ENCODE measurements at places on chromosomes 16 and 17.
A peak's percentile ranks its signal among the peaks of the same experiment; 100 is the strongest.

DNA sequence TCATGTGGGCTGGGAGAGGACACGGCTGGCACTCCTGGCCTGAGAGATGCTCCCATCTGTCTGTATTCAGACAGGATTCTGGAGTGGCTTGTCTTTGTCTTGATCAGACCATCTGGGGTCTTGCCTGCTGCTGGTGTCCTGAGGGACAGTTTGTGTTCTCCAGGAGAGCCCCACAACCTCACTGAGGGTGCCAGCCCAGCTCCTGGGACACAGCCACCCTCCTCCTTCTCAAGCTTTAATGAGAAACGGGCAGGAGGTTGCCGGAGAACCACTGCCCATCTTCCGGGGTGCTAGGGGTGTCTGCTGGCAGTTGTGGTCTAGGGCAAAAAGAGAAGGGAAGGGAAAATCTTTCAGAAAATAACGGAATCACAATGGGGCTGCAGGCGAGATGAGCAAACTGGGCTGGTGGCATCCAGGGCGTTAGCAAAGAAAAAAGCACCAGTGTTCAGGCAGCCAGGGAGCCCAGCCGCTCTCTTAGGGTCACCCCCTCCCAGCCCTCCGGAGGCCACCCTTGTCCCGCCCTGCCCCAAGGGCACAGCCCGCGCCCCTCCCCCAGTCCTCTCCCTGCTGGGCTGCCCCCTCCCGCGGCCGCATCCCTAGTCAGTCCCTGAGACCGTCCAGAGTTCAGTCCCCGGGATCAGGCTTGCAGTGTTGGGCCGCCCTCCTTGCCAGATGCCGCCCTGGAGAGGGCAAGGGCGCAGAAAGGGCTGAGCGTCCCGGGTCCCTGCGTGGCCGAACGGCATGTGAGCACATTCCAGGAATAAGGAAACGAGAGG is 824.7 kb downstream of the KCNJ18 start:
- no peak for DNase-seq

GRCh38 chr16:24921229-24921628 is 75.5 kb downstream of the SLC5A11 start:
- DNase-seq, result no peak

GRCh38 chr17:17714879-17715278 is 33.6 kb downstream of the RAI1 start:
- DNase-seq, result no peak

GRCh38 chr16:4404247-4404966 is 12.0 kb downstream of the CORO7 start:
- DNase-seq, result no peak

- peak; percentile 55 for DNase-seq
Observed at GRCh38 chr17:44350733-44351226, 5.7 kb downstream of the GRN start.

DNA sequence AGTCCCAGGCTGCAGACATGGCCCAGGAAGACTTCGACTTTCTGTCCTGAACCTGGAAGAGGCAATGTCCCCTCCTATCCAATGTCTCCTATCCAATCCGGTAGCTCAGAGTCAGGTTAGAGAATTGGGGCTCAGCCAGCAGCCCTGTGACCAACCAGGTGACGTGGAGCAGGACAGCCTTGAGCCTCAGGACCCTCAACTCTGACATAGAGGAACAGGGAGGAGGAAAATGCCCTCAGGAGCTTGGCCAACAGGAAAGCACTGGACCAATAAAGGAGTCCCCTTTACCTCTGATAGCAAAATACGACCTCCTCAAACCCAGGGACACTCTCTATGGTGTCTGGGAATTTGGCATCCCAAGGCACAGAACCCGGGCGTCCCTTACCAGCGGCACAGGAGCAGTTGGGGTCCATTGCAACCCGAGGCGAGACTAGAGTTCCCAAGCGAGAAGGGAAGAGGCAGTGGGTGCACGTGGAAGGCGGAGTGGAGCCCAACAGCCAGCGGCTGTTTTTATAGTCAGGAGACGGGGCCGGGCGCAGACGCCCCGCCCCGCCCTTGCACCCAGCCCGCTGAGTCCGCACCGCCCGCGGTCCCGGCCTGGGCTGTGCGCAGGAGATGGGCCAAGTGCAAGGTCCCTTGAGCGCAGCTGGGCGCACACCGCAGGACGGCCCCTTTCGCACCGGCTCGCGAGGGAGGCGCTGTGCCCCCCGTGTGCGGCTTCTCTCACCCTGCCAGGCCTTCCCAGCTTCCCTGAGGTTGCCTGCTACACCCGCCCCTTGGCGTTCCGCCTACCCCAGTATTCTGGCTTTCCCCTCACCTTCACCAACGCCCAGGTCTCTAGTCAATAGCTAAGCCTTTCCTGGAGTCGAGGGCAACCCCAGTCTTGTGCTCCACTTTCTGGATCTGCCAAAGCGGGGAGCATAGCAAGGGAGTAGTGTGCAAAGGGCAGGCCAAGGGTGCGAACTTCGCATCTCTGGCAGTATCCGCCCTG is at the start of gene MT1G:
MT1G (minus strand) TSS at position 485 of the 991 bp plus-strand sequence; CDS start at position 413, 72 bp downstream.
- no peak for DNase-seq

GRCh38 chr16:66596986-66597848 is 7.3 kb upstream of the CMTM3 start:
- no peak for DNase-seq

DNA sequence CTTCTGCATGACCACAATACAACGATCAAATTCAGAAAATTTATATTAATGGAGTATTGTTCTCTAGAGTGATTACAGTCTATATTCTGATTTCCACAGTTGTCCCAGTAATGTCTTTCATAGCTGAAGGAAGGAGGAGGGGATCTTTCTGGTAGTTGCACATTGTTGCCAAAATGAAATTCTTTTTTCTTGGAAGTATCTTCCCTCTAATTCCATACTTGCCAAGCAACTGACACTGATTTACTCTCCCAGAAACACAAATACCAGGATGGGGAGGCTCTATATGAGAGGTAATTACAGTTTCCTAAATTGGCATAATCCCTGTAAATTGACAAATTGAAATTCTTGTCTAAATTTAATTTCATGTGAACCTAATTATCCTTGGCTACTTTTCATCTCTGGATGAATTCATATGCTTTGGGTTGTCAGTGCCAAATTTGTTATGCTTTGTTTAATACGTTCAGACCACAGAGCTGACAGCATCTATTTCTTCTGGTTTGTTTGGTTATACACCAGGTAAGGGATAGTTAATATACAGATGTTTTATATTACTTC is 30.0 kb downstream of the NOL11 start:
- DNase-seq, result no peak

DNA sequence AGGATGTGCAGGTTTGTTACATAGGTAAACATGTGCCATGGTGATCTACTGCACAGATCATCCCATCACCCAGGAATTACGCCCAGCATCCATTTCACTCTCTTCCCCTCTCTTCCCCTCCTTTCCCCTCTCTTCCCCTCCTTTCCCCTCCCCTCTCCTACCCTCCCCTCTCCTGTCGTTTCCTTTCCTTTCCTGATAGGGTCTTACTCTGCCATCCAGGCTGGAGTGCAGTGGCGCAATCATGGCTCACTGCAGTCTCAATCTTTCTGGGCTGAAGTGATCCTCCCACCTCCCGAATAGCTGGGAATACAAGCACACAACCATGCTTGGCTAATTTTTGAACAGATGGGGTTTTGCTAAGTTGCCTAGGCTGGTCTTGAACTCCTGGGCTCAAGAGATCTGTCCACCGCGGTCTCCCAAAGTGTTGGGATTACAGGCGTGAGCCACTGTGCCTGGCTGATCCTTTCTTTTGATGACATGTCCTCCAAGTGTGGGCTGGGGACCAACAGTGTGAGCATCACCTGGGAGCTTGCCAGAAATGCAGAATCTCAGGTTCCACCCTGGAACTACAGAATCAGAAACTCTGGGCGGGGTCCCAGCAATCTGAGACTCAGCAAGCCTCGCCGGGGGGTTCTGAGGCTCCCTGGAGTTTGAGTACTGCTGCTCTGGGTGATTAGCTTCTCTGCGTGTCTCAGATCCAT is 10.8 kb downstream of the ATP2C2 start:
- no peak for DNase-seq

DNA sequence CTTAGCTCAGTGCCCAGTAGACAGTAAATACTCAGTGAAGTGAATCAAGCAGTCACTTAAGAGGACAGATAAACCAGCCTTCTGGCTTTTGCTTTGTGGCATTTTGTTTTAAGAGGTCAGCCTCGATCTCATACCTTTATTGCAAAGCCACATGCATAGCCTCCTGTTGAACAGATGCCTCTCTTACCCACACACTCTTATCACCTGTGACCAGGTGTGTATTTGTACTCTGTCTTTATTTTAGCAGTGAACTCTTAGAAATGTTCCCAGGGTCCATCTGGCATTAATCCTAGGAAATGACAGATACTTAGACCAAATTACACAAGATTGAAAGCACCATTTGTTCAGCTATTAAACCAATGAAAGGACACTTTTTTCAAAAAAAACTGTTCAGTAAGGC is 1426.5 kb downstream of the CDH11 start:
- no peak for DNase-seq

GRCh38 chr16:72609933-72610332 is 438.0 kb upstream of the PMFBP1 start:
- no peak for DNase-seq

- no peak for DNase-seq
Observed at GRCh38 chr17:52986056-52986662, 827.6 kb upstream of the CA10 start.

DNA sequence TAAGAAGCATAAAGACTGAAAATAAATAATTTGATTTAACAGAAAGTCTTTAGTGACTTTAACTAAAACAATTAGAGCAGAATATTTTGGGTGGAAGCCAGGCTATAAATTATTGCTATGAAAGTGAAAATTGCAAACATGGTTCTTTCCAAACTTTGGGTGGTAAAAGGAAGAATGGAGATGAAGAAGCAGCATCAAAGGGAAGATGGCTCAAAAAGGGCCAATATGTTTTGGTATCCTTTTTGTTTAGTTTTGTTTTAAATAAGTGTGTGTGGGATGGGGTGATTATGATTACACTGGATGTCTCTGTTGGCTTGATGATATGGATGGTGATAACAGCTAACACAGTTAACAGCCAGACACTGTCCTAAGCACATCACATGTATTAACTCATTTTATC is 153.7 kb downstream of the CYB561 start:
- no peak for DNase-seq

DNA sequence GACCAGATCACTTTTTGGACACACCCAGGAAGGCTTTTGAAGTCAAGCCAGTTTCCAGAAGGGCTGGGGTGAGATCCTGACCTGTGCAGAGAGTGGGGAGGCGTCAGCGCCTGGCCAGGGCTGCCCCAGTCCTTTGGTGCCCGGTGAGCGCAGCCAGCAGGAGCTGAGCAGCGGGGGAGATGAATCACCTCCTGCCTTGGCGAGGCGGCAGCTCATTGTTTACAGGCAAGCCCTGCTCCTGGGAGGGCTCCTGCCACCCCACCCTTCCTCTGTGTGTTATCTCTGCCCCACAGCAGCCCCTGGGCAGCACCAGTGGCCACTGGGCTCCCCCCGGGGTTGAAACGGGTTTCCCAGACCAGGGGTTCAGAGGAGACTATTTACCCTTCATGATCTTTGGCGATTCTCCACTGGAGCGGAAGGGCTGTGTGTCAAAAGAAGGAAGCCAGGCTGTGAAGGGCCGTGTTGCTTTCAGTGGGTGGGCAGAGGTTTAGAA is 14.1 kb upstream of the ITGB4 start:
- DNase-seq, result peak; percentile 78

GRCh38 chr17:78020717-78021108 is 62.2 kb downstream of the TNRC6C start:
- no peak for DNase-seq

DNA sequence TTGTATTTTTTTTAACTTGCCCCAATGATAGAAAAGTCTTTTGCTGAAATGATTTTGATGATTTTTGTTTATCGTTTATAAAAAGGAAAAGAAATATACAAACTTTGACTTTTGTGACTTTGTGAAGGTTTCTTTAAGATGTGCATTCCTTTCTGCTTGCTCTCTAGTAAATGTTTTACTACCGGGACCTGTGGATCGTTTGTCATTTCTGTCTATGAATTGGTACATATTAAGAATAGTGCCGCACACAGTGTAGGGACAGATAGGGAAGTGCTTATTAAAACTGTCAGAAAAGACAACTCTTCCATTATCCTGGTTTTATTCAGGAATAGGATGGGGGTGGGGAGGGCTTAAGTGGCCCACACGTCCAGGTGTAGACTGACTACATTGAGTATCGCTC is 8.1 kb upstream of the PSMC5 start:
- DNase-seq, result no peak

DNA sequence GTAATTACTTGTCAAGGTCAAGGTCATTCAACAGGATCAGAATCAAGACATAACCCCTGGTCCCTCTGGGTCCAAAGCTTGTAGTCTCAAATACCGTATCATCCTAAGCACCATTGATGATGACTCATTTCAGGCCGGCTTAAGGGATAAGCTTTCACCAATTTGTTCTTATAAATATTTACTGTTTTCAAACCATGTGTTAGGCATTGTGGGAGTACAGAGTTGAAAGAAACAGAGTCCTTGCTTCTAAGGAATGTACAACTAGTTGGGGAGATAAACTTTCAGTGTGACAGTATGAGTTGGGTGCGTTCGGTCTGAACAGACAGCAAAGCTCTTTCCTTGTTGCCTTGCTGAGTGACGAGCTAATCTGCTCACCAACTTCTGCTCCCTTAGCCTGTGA is 183.5 kb upstream of the MAF start:
- no peak for DNase-seq

GRCh38 chr17:79188048-79188447 is 113.4 kb downstream of the ENGASE start:
- DNase-seq, result no peak

- no peak for DNase-seq
Observed at GRCh38 chr16:56370875-56371659, 54.3 kb downstream of the AMFR start.

GRCh38 chr17:61862105-61862574 is 1.2 kb downstream of the BRIP1 start:
- no peak for DNase-seq

GRCh38 chr16:68062910-68063393 is 22.2 kb upstream of the NFATC3 start:
- no peak for DNase-seq

DNA sequence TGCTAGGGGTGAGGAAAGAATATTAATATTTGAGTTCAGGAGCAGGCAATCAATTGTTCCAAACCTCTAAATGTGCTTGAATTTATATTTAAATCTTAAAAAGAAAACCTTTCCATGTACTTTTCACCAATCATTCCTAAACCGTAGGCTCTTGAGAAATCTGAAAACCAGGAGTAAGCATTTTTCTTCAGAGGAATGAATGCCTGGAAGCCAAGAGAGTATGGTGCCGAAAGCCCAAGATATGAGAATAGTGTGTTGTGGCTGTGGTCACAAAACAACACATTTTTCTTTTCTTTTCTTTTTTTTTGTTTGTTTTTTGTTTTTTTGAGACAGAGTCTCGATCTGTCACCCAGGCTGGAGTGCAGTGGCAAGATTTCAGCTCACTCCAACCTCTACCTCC is 37.6 kb downstream of the TEX2 start:
- DNase-seq, result no peak

DNA sequence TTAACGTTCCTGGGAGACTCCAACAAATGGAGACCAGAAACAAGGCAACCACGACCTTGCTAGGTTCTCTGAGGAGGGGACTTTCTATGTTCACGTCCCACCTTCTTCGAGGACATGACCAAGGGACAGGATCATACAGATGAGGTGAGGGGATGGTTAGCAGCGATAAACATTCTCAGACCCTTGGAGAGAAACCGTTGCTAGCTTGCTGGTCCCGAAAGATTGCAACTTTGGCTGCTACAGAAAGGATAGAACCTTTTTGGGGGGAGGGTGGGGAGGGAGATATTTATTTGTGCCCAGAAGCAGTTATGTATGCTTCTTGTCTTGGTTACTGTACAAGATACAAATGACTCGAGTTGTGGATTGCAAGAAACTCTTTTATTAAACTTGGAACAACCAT is 35.3 kb upstream of the KCNJ2 start:
- DNase-seq, result no peak

Measured in CMK (cell line).